Osteocyte (in vitro differentiated cells): ENCODE measurements at places on chromosomes 13 and 19. TPM values are rescaled to one million over a fixed set of nuclear protein-coding genes. Genes with fewer than 3 reads are reported as not detected.

Gene COX7A1
- not detected in 2 replicates for total RNA-seq

Gene MAB21L1
- 9.0 TPM in 2 replicates for total RNA-seq

Gene SMIM44
- total RNA-seq, result not detected in 2 replicates

Gene LYPD3
- total RNA-seq, result 0.27 TPM in 1 of 2 replicates, not detected in the other

Gene KIR3DL1
- not detected in 2 replicates for total RNA-seq

Gene SIGLEC12
- not detected in 2 replicates for total RNA-seq

Gene TNFSF11
- 0.26 TPM in 1 of 2 replicates, not detected in the other for total RNA-seq

Gene PLA2G4C
- total RNA-seq, result 4.8 and 5.5 TPM in 2 replicates

Gene ZNF223
- total RNA-seq, result 5.3 and 8.5 TPM in 2 replicates

Gene SERP2
- 7.7 and 8.4 TPM in 2 replicates for total RNA-seq

GRCh38 chr13:74299721-74300120 lies 165.5 kb upstream of the KLF12 start:
- DNase-seq, result no peak

- DNase-seq, result no peak
Measured at GRCh38 chr13:76533251-76533650, 353.0 kb downstream of the KCTD12 start.

DNA sequence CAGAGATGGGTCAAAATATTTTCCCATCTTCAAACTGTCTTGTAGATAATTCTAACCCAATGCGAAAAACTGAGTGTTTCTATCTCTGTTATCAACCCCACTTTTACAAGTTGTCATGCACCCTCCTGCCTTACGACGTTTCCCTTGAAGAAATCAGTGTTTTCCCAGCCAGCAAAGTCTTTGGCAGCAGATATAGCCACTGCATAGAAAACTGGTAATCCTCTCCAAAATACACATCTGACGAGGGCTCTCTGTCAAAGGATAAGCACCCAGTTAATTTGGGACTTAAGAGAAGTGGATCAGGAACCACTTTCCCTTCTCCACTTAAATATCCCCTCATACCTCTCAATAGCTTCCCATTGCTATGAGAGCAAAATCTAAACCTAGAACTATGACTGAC lies 351.9 kb upstream of the MIR17HG start:
- DNase-seq, result no peak

DNA sequence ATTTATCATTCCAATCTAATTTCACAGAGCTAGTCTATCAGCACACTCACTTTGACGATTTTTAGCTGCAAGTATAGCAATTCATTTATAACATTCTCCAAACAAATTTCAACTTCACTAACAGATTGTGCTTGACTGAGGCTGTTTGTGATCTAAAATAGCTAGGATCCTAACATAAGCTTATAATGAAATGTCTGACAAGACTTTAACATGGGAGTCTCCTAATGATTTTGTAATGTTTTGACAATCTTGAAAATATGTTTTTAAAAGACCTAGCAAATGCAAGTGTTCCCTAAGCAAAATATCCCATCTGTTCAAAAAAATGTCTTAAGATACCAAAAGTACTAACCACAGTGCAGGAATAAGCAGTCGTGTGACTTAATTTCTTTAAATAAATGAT lies 889.5 kb upstream of the SPRY2 start:
- no peak for DNase-seq

DNA sequence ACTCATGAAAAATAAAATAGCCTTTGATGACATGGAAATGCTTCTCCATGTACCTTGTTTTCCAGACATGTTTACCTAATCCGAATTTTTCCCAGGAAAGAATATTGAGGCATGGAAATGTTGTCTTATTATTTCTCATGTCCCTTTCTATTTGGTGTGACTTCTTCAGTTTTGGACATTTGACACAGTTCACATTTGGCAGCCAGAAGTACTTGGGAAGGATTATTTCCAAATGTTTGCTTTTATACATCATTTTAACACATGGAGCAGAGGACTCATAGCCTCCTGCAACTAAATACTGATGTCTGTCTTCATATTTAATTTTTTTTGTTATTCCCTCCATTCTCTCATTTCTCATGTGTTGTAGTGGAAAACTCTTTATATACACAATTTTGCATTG lies 94.3 kb downstream of the POSTN start:
- no peak for DNase-seq

GRCh38 chr13:58655086-58655485 lies 1023.5 kb downstream of the PCDH17 start:
- DNase-seq, result no peak

- no peak for DNase-seq
Measured at GRCh38 chr19:12163826-12164225, 930 bp downstream of the ZNF136 start.

DNA sequence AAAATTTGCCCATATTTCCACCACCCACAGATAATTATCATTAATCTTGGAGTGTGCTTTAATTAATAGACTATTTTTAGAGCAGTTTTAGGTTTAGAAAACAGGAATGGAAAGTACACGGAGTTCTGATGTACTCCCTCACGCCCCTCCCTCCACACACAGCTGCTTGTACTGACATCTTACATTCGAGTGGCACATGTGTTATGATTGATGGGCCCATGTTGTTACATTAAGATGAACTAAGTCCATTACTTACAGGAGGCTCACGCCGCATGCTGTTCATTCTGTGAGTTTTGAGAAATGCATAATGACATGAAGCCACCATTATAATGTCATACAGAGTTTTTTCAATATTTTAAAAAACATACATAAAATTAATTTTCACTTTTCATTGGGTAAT lies 1.2 kb upstream of the SPATA13 start:
- DNase-seq, result no peak

DNA sequence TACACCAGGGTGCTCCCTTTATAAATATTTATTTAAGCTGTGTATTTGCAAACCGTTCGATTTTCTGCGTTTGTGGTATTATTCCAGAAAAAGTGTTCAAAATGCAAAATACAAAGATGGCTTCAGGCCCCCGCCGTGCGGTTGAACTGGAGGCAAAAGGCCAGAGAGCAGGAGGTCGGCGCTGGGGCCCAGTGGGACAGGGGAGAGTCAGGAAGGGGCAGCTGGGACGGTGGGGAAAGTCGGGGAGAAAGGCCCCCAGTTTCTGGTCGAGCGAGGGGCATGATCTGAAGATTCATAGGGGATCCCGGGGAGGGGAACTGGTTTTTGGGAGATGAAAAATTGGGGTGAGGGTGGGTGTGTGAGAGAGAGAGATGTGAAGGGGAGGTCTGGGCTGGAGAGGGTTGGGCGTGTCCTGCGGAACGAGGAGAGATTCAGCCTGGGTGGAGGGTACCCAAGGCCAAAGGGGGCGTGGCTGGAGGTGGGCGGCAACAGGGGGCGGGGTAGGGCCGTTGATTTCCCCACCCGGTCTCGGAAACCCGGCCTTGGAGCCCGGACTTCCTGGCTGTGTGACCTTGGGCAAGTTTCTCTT lies 678 bp downstream of the ISOC2 start:
- DNase-seq, result no peak

- DNase-seq, result peak; percentile 44
Measured at GRCh38 chr13:113155982-113156655, 2.3 kb upstream of the PROZ start.

- no peak for DNase-seq
Measured at GRCh38 chr19:8261881-8262280, 46.3 kb downstream of the CD320 start.

DNA sequence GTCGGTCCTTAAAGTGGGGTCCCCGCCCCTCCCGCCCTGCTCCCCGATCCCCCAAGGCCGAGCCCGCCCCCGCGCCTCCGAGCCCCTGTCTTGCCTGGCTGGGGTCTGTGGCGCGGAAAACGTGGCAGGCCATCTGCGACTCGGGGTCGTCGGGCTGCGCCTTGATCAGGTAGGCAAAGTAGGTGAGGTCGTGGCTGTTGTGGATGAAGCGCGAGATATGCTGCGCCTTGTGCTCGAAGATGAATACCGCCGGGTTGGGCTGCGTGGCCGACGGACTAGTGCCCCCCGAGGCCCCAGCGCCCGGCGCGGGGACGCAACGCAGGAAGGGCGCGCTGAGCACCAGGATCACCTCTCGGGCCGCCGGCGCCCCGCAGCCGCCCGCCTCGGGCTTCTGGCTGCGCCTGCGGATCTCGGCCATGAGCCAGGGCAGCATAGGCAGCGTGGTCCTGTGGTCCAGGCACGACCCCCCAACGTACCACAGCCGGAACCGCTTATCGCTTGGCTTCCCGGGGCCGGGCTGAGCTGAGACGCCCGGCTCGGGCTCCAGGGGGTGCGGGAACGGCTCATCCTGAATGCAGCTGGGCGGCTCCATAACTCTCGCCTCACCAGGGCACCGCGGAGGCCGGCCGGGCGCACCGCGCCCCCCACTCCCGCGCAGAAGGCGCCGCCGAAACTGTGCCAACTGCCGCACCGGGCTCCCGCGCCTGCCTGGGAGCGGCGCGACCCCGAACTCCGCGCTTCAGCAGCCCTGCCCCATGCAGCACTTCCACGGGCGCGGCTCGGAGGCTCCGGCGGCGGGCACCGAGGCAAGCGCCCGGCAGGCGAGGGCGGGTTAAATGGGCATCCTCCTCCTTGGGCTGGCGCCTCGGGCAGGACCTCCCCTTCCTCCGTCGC lies 546 bp downstream of the TBC1D4 start:
- DNase-seq, result peak; percentile 84

DNA sequence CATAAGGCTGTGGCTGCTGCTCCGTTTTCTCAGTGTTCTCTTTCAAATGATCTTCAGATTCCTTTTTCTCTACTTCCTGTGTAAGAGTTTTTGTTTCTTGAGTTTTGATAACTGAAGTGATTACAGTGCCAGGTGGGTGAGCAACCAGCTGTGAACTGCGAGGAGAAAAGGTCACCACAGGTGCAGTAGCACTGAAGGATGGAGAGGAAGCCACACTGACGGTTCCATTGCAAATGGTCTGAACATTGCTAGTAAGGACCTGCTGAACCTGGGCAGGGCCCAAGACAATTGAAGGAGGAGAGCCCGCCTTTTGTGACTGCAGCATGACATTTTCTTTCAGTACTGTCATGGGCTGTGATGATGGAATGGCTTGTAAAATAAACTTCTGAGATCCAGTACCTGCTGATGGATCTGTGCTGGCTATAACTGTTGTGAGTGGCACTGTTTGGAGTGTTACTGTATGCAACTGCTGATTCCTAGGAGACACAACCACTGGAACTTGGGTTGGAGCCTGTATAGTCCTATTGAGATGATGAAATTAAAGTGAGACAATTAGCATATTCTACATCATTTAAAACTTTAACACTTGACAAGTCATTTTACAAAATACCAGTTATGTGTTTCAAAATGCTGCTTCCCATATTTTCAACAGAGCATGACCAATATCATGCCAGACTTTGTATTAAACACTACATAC lies 85.5 kb downstream of the ELF1 start:
- no peak for DNase-seq

- DNase-seq, result no peak
Measured at GRCh38 chr19:7333198-7334118, 15.3 kb upstream of the ARHGEF18 start.

GRCh38 chr19:49614096-49614833 lies 23.3 kb downstream of the PRR12 start:
- DNase-seq, result no peak

- DNase-seq, result no peak
Measured at GRCh38 chr13:62246581-62246980, 830.9 kb upstream of the PCDH20 start.
